ENCODE measurements at places on chromosomes 12 and 14.
A peak's percentile ranks its signal among the peaks of the same experiment; 100 is the strongest.

DNA sequence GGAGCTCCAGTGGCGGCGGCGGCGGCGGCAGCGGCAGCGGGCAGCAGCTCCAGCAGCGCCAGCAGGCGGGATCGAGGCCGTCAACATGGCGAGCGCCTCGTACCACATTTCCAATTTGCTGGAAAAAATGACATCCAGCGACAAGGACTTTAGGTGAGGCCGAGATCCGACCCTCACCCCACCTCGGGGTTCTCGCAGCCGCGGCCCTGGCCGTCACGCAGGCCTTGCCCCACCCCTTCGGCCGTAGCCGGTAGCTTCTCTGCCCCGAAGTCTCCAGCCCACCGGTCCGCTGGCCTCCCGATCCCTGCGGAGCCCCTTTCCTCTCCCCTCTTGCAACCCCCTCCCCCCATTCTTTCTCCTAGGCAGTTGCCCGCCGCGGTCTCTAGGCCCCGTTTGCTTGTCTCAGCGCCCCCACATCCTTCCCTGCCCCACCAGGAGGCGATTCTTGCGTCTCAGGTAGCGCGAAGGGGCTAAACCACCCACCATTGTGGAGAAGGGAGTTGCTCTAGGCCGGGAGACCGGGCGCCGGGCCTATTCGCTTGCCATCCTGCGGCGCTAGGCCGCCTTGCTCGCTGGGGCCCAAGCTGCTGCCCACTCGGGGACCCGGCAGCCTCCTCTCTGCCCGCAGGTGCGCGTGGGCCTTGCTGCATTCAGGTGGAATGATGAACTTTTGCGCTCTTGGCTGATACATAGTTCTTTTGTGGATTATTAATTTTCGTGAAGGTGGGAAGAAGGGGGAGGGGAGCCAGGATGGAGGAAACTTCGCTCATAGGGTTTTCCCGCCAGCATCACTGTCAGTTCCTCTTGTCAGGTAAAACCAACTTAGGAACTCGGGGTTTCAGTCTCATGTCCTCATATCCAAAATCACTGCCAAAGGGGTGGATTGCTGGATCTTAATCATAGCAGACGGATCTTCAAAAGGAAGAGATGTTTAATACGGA, 745 bp downstream of the CAND1 start:
- DNase-seq, result peak; percentile 10

GRCh38 chr14:105473677-105474482, 741 bp upstream of the CRIP2 start:
- DNase-seq, result no peak

GRCh38 chr12:56772625-56773024, 9.5 kb downstream of the HSD17B6 start:
- no peak for DNase-seq

DNA sequence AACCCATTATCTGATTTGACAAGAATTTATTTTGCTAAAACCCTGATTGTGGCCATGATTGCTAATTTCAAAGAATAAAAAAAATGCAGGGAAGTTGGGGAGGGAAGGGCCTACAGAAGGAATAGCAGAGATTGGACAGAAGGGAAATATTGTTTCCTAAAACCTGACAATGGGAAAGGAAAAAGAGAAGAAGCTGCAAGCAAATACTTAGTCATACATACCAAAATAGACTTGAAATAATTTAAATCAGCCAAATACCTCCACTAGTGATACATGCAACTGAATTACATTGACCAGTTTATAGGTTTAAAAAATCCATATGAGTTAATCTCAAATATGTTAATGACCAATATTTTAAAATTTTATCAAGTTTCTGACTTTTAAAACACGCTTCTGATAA, 75.1 kb downstream of the PELI2 start:
- DNase-seq, result no peak

DNA sequence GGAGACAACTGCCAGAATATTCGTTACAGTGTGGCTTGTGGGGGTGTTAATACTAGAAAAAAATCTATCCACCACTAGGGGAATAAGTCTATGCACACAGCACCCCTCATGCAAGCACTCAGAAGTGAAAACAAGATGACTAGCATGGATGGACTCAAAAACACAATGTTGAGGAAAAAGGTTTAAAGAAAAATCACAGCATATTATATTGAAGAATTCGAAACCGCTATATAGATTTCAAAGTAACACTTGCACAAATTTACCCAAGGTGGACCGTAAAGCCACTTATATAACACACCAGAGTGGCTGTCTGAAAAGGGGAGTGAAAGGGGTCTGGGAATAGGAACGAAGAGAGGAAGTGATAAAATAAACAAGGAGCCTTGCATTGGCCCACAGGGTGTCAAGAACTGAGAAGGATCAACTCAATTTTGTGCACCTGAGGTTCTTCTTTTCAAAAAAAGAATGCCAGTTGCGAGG, 544 bp downstream of the ABCD4 start:
- peak; percentile 9 for DNase-seq

- no peak for DNase-seq
Measured at GRCh38 chr12:68200854-68201253, 24.8 kb downstream of the IL26 start.

GRCh38 chr12:69055706-69056105, 122.7 kb upstream of the CPM start:
- DNase-seq, result no peak

DNA sequence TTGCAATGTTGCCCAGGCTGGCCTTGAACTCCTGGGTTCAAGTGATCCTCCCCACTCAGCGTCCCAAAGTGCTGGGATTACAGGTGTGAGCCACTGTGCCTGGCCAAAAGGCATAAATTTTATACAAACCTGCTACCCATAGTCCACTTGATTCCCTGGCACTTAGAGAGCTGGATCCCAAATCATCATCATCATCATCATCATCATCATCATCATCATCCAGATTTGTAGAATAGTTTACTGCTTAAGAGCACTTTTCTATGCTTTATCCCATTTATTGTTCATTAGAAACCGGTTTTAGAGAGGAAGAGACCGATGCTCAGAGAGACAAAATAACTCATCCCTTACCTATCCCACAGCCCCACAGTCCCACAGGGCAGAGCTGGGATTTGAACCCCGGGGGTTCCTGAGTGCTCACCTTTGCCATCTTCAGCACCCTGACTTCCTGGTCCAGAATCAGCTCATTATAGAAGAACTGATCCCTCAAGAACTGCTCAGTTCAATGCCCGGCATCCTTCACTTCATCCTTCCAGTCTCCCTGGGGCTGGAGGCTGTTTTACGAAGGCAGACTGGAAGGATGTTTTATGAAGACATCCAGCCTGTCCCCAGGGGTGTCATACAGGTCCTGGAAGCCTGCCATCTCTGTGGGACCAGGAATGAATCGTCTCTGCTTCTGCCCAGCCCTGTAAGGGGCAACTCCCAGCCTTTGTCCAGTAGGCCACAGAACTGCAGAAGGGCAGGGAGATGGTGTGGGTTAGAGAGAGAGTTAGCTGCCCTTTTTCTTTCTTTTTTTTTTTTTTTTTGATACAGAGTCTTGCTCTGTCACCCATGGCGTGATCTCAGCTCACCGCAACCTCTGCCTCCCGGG, 20.2 kb upstream of the OASL start:
- DNase-seq, result no peak

DNA sequence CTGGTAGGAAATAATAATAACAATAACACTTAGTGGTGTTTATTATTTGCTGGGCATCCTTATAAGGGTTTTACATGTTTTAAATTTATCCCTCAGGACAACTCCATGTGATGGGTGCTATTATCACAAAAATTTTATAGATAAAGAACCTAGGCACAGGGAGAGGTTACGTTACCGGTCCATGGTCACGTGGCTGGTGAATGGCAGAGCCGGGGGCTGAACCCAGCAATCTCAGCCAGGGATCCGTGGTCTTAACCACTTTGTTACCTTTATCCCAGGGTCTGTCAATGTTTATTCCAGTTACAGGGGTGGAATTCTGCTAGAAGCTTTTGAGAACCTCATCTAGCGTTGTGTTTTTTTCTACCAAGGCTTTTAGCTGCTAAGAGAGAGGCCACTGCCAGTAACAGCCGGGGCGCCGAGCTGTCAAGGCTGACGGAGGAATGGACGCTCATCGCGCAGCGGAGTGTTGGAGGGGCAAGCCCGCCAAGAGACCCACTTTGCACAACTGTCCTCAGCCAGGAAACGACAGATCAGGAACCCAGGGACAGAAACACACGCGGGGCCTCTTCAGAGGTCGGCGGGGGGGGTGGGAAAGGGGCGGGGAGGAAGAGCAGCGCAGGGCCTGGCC, 418 bp downstream of the AMN1 start:
- peak; percentile 84 for DNase-seq

- no peak for DNase-seq
Measured at GRCh38 chr12:77760271-77761025, 70.2 kb upstream of the NAV3 start.

- no peak for DNase-seq
Measured at GRCh38 chr14:54549862-54550261, 17.1 kb upstream of the SAMD4A start.

- DNase-seq, result no peak
Measured at GRCh38 chr12:70774055-70774454, 136.8 kb upstream of the PTPRB start.

- no peak for DNase-seq
Measured at GRCh38 chr14:93753647-93754046, 34.6 kb downstream of the PRIMA1 start.

- DNase-seq, result peak; percentile 60
Measured at GRCh38 chr14:77094672-77095284, 3.3 kb upstream of the CIPC start.

DNA sequence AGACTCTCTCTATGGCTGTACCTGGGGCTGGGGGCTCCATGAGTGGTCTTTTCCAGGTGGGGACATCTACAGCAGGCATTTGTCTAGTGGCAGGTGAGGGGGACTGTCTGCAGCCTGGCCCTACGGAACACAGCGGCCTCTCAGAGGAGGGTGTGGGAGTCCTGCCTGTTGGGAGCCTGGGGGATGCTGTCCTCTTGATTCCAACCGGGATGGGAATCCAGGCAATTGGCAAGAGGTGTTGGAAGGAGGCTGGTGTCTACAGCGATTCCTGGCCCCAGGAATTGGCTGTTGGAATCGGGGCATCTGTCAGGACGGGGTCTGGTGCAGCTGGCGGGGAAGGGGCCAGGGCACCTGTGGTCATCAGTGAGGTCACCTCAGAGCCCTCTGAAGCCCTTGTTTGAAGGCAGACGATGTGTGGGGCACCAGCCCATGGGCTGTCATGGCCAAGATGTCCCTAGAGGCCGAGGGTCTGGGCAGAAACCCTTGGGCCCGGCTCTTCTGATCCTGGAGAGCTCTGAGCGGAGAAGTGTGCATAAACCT, 386.3 kb downstream of the TMEM121 start:
- no peak for DNase-seq

DNA sequence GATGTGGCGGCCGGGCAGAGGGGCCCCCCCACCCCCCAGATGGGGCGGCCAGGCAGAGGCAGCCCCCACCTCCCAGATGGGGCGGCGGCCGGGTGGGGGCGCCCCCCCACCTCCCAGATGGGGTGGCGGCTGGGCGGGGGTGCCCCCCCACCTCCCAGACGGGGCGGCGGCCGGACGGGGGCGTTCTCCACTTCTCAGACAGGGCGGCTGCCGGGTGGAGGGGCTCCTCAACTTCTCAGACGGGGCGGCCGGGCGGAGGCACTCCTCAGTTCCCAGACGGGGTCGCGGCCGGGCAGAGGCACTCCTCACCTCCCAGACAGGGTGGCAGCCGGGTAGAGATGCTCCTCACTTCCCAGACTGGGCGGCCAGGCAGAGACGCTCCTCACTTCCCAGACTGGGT, 469.8 kb downstream of the PCNX1 start:
- no peak for DNase-seq

DNA sequence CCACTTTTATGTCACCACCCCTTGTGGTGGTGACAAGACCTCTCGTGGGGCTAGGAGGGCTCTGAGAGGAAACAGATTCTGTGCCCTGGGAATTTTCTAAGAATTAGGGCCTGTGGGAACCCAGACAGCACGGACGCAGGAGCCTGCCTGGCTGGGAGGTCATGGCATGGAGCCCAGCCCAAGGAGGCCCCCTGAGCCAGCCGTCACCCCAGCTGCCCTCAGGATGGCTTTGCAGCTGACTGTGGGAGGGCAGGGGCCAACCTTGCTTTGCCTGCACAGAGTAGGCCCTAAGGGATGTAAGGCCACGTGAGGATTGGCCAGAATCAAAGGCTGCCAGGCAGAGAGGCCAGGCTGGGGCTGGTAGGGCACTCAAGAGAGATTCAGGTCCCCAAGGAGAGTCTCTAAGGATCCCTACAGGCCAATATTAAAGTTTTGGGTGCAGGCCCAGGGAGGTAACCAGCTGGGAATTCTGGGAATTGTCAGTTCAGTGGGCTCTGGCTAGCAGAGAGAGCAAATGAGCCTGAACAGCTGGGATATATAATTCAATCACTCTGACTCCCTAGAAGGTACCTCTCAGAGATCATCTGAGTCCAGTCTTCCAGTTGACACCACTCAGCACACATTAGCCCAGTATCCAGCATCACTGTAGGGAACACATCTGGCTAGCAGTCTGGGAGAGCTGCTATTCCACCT, 6.4 kb downstream of the LTBP2 start:
- no peak for DNase-seq
